Activated T-helper 2 cell treated with anti-CD3 and anti-CD28 coated beads, Interferon-gamma antibody, Interleukin-2, Interleukin-4, amounts not matched to agents 10 μg/mL and 5 μg/mL and 100 μg/mL, durations not matched to agents 14 hours and 24 hours and 36 hours (primary cell): ENCODE measurements at places on chromosomes 12 and 14. TPM values are rescaled to one million over a fixed set of nuclear protein-coding genes. Genes with fewer than 3 reads are reported as not detected.

DNA sequence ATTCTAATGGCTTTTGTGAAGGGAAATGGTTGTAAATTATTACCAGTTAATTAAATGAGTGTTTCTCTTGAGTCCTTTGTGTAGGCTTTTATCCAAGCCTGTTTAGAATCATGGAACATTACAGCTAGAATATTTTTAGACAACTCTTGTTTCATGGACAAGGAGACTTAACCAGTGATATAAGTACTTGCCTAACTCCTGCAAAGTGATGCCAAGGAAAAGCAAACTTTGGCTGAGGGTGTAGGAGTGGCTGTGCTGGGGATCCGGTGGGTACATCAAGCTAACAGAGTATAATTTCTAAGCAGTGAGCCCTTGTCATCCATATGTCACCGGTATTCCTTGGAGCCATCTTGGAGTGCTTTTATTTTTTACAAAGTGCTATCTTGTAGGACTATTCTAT lies 61.5 kb downstream of the PRKCH start:
- peaks cover 45% of the 10 kb centered on the region for H3K4me1 ChIP-seq
- DNase-seq, result no peak
- no peak overlapping the region for H3K4me3 ChIP-seq
- no peaks in the 10 kb centered on the region for H3K27me3 ChIP-seq
- peaks cover 34% of the 10 kb centered on the region for H3K36me3 ChIP-seq

GRCh38 chr14:100910888-100911664 lies 7.6 kb upstream of the RTL1 start:
- no peaks in the 10 kb centered on the region for H3K36me3 ChIP-seq
- H3K27ac ChIP-seq, result no peak overlapping the region
- H3K4me3 ChIP-seq, result no peak overlapping the region

Gene SIX4
- 1.1 and 1.3 TPM in 2 replicates for total RNA-seq

- DNase-seq, result no peak
- no peaks in the 10 kb centered on the region for H3K36me3 ChIP-seq
- no peak overlapping the region for H3K4me3 ChIP-seq
Measured at GRCh38 chr12:5964913-5965900, 20.1 kb upstream of the ANO2 start.
